ENCODE measurements at places on chromosomes 2 and 18.

- DNase-seq = no peak
Observed at GRCh38 chr2:114056294-114057143, 166.6 kb downstream of the ACTR3 start.

DNA sequence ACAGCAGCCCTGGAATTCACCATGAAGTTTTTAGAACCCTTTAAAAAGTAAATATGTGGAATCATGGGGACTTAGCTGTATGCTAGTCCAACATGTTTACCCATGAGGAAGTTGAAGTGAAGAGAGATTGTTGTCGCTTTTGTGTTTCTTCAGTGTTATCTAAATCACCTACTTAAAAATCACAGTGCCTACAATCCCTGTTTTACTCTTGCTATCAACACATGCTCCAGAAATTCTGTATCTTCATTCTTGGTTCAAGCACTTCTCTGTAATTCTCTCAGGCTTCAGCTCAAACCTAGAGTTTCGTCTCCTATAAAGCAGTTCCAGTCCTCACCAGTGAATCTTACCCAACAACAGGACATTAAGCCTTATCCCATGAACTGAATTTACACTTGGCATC, 30.5 kb upstream of the CHMP1B start:
- no peak for DNase-seq

- DNase-seq = no peak
Observed at GRCh38 chr2:187576906-187577305, 22.7 kb upstream of the TFPI start.

DNA sequence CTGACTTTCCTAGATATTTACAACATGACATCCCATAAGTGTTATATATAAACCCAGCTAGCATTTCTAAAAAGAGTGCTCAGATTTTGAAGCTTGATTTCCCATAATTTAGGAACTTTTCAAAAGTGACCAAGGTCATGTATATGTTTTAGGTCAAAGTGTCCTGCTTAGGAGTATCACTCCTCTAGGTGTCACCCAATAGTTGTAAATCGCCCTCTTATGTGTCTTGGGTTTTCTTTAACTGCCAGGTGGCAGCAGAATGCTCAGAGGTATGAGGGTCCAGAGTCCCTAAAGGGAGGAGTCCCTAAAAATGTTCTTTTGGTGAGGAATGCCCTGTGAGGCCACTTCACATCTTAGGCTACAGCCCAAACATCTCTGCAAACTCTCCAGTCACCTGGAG, 358.3 kb downstream of the CELF4 start:
- no peak for DNase-seq

DNA sequence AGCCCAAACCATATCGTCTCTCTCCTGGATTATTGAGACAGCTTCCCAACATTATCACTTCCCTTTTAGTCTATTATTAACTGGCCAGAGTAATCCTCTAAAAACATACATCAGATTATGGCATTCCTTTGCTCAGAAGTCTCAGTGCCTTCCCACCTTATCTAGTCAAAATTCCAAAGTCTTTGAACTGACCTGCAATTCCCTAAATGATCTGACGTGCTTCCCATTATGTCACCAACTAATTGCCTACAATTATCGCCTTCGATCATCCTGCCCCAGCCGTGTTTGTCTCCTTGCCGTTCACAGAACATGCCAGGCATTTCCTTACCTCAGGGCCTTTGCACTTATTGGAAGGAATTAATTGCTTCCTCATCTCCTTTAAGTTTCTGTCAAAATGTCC, 332.4 kb downstream of the IRS1 start:
- no peak for DNase-seq

- DNase-seq = no peak
Observed at GRCh38 chr2:158725441-158725891, 69.7 kb upstream of the DAPL1 start.

GRCh38 chr2:119491776-119492525, 32.3 kb downstream of the SCTR start:
- no peak for DNase-seq

DNA sequence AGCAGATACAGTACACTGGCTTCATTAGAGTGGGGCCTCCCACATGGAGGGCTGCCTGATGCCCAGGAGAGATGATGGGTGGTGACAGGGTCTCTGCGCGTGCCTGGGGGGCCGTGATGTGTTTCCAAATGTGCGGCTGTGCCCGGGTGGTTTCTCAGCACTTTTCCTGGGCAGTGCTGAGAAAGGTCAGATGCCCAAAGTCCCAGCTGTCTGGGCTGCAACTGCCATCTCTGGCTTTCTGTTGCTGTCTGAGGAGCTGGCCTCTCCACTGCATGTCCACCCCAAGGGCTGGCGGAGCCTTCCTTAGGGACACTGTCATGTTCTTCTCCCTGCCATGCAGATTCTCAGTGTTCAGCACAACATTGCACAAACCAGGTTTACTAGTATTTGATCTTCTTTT, 62.7 kb upstream of the NFATC1 start:
- no peak for DNase-seq

DNA sequence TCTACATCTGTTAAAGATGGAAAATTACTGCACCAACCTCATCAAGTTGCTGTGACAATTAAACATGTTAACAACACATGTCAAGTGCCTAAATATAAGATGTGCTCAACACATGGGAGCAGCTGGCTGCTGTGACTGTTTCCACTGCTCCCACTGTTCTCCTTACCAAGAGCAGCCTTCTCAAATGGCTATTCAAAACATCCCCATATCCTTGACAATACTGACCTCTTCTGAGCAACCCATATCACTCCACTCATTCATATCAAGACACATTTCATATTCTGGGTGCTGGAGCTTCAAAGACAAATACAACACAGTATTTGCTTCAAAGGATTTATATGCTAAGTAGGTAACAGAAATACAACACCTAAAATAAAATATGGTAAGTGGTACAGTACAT, 60.3 kb downstream of the PIAS2 start:
- DNase-seq = no peak

Data from progenitor cell of endocrine pancreas (in vitro differentiated cells).